ENCODE measurements at places on chromosomes 3 and 15. TPM values are rescaled to one million over a fixed set of nuclear protein-coding genes. Genes with fewer than 3 reads are reported as not detected.

CADPS gene
- 0.03 TPM for total RNA-seq

DNAJB11 gene
- total RNA-seq = 58.1 TPM

ZDHHC19 gene
- total RNA-seq = not detected

COL6A5 gene
- total RNA-seq = not detected

DGKG gene
- 5.4 TPM for total RNA-seq

REC114 gene
- not detected for total RNA-seq

CATSPER2 gene
- total RNA-seq = 2.0 TPM

LRTM1 gene
- not detected for total RNA-seq

GOLGA8J gene
- total RNA-seq = not detected

SH2D7 gene
- not detected for total RNA-seq

PPP2R3A gene
- 14.6 TPM for total RNA-seq

SLC38A3 gene
- 0.53 TPM for total RNA-seq

SAMD7 gene
- not detected for total RNA-seq

MUC20 gene
- total RNA-seq = 2.4 TPM

SCAANT1 gene
- 5.6 TPM for total RNA-seq

SPG11 gene
- total RNA-seq = 41.8 TPM

PATL2 gene
- total RNA-seq = 0.50 TPM

WDR49 gene
- total RNA-seq = not detected

WNT5A gene
- 31.9 TPM for total RNA-seq

CPB1 gene
- not detected for total RNA-seq

NOX5 gene
- total RNA-seq = 0.11 TPM

IQCF2 gene
- not detected for total RNA-seq

NGLY1 gene
- total RNA-seq = 36.8 TPM

UBA3 gene
- total RNA-seq = 50.9 TPM

ZNF774 gene
- total RNA-seq = 1.2 TPM

IL5RA gene
- not detected for total RNA-seq

MOBP gene
- total RNA-seq = not detected

SLC2A2 gene
- total RNA-seq = not detected

CRYGS gene
- total RNA-seq = 0.40 TPM

TNNC1 gene
- total RNA-seq = 1.5 TPM

MITF gene
- total RNA-seq = 22.0 TPM

USP50 gene
- not detected for total RNA-seq

SAMMSON gene
- total RNA-seq = 3.6 TPM

SERPINI2 gene
- total RNA-seq = not detected

SHC4 gene
- total RNA-seq = 10.2 TPM

TGM5 gene
- 0.66 TPM for total RNA-seq

OSBPL10 gene
- total RNA-seq = 43.0 TPM

IQCF5 gene
- total RNA-seq = not detected

FGF12 gene
- 3.1 TPM for total RNA-seq

EIF2B5 gene
- total RNA-seq = 58.9 TPM

PTPN23 gene
- total RNA-seq = 30.4 TPM

CNTN4 gene
- 5.8 TPM for total RNA-seq

PROK2 gene
- total RNA-seq = 0.13 TPM

NCKIPSD gene
- 42.3 TPM for total RNA-seq

TIGIT gene
- total RNA-seq = not detected

SUCNR1 gene
- total RNA-seq = not detected

ZNF80 gene
- total RNA-seq = not detected

RAB6B gene
- 0.41 TPM for total RNA-seq

ITIH3 gene
- total RNA-seq = not detected

Measured in A375 (cell line).